ENCODE measurements at places on chromosomes 2 and 18.
A peak's percentile ranks its signal among the peaks of the same experiment; 100 is the strongest.

- DNase-seq = no peak
Measured at GRCh38 chr18:48354746-48355260, 54.4 kb downstream of the ZBTB7C start.

DNA sequence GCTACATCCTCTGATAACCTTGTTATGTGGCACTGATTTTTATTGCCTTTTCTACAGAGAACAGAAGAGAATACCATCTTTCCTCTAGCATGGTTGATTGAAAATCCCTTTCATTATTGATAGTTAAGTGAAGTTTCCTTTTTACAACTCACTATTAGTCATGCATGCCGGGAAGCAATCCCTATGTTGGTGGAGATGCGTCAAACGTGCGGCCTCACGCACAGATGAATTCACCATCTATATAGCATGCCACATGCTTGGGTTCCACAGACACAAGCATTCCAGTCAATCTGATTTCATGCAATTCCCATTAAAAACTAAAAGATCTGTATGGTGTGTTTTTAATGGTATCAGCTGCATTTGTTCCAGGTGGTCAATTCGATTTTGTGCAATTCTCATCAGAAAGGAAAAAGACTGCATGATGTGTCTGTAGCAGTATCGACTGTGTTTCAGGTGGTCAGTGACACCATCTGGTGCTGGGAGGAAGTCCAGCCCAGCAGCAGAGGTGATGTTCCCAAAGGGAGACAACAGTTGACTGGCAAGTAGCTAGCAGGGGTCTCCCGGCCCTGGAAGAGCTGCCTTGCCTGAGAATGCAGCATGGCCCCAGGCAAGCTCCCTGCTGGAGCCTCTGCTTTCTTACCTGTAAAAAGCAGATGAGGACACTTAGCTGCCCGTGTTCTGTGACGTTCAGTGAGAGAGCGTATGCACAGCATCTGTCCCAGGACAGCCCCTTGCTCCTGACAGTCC is 151.3 kb upstream of the NCK2 start:
- no peak for DNase-seq

GRCh38 chr2:216696751-216697560 is 1.6 kb upstream of the IGFBP5 start:
- no peak for DNase-seq

DNA sequence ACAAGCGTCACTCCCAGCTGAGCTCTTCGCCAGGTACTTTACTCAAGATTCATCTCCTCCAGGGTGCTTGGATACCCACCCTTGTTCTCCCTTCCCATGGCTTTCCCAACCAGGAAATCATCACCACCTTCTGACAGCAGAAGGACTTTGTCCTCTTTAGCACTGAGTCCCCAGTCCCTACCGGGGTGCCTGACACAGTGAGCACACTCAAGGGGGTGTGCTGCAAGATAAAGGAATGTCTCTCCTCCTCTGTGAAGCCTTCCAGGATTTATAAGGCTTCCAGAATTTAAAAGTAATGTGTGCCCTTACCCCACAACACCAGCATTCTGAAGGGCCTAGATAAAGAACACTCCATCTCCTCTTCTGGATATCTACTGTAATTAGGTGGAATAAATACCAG is 39.6 kb downstream of the ACVR1 start:
- no peak for DNase-seq

- no peak for DNase-seq
Measured at GRCh38 chr2:84894758-84895520, 10.5 kb upstream of the TMSB10 start.

GRCh38 chr2:45128580-45128997 is 119.3 kb upstream of the SIX2 start:
- no peak for DNase-seq

DNA sequence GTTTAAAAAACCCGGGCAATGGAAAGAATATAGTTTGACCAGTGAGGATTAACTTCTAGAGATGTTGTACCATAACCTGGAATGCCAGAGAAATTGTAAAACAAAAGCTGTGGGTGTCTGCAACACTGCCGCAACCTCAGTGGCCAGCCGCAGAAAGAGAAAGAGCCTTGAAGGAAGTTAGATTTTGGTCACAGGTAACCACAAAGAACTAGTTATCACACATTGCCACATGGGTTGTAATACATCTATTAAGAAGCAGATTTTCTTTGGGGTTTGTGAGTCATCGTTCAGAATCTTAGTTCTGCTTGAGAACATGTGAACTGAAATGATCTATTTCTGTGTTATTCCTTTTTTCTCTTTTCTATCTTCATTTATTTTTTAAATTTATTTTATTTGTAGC is 222.9 kb upstream of the AGAP1 start:
- DNase-seq = peak; percentile 13

DNA sequence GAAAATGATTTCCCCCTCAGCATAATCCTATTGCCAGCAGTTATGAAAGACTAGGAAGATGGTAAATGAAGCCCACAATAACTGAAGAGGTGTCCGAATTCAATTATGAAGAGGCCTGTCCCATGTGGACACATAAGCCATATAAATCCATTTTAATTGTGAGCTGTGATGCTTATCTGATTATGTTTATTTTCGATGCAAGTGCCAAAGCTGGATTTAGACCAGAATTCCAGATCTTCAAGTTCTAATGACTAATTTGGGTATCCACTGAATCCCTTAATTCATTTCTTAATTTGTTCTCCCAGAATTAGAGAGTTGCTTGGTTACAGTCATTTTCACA is 24.5 kb downstream of the SPATS2L start:
- no peak for DNase-seq

GRCh38 chr2:233443511-233444183 is 89.4 kb downstream of the DGKD start:
- peak; percentile 52 for DNase-seq

Measured in stimulated activated CD8-positive, alpha-beta memory T cell treated with anti-CD3 and anti-CD28 coated beads, Interleukin-15, amount 100 ng/mL, for 24 hours (primary cell).